ENCODE measurements at places on chromosomes 4 and X. TPM values are rescaled to one million over a fixed set of nuclear protein-coding genes. Genes with fewer than 3 reads are reported as not detected.

Gene ARHGEF6
- 43.4 TPM for total RNA-seq

Gene TADA2B
- 38.5 TPM for total RNA-seq

DNA sequence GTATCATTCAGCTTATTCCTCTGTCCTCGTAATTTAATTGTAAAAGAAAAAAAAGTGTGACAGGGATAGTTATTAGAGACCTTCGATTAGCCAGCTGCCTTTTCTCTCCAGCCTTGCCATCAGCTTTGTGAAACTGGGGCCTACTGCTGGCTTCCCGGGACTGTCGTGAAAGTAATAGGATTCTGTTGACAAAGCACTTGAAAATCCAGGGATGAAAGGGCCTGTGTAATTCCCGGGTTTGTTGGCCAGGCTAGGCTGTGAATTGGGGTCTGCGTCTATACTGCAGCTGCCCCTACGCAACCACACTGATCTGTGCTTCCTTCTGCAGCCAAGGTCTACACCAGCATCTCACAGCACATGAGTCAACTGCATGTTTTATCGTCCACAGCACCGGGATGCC, 120.4 kb upstream of the SCML1 start:
- DNase-seq: no peak

- DNase-seq: peak; percentile 76
Measured at GRCh38 chr4:90071289-90072235, 55.6 kb upstream of the CCSER1 start.

DNA sequence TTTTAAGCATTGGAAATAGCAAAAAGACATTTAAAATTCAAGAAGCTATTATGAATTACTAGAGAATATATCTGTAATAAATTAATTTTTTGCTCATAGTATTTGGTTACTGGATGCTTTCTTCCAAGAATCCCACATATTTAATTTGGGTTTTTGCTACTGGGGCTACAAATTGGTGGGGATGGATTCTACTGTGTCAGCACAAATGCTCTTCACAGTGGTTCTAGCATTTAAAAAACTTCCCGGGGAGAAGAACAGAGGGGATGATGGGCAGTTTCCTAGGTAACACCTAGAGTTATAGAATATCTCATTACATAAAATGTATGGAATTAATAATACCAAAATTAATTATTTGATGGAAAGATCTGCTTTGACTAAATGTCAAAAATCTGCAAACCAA, 68.9 kb upstream of the PRPS2 start:
- no peak for DNase-seq

DNA sequence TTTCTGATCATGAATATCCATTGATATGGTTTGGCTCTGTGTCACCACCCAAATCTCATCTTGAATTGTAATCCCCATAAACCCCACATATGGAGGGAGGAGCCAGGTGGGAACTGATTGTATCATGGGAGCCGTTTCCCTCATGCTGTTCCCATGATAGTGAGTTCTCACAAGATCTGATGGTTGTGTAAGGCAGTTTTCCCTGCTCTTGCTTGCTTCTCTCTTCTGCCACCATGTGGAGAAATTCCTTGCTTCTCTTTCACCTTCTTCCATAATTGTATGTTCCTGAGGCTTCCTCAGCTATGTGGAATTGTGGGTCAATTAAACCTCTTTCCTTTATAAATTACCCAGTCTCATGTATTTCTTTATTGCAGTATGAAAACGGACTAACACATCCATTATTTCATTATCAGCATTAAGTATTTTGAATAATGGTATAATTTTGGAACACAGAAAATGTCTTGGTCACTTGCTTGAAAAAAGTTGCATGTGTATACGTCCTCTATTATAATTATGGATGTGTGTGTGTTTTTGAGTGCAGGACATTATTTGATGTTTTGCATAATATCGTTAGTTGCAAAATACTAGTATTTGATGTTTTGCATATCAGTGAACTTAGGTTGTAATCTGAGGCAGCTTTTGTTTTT, 334.6 kb downstream of the PCDH10 start:
- no peak for DNase-seq

DNA sequence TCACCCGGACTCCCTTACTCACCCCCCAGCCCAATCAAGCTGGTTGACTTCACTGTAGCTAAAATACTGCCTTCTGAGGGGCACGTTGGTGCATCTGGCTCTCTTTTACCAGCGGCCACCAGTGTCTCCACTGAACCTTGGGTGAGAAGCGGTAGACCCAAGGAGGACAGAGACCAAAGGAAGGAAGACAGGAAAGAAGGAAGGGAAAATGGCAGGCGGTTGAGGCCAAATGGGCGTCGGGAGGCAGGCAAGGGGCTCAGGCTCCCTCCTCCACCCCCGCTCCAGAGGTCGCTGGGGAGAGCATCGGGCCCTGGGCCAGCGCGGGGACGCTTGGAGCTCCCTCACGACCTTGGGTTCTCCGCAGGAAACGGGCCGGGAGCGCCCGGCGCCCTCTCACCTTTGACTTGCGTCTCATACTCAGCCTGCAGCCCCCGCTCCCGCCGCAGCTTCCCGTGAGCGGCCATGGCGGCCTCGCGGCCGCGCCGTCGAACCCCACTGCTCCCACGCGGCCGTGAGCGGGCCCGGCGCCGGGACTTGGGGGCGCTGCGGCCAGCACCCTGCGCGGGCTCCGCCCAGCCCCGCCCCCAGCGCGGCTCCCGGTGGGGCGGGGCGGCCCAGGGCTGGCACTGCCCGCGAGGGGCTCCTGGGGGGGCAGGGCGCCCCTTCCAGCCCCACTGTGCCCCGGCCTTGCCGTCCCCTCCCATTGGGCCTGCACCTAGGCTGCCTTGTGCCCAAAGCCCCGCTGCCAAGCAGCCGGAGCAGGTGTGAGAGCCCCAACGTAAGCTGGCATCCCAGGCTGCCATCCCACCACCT, at the start of gene ARHGAP4:
Gene ARHGAP4 (minus strand): TSS at position 526 of the 813 bp plus-strand sequence. CDS start 62 bp downstream, at position 464.
- DNase-seq: peak; percentile 70

GRCh38 chr4:154503598-154503997, 12.0 kb upstream of the DCHS2 start:
- DNase-seq: peak; percentile 35

DNA sequence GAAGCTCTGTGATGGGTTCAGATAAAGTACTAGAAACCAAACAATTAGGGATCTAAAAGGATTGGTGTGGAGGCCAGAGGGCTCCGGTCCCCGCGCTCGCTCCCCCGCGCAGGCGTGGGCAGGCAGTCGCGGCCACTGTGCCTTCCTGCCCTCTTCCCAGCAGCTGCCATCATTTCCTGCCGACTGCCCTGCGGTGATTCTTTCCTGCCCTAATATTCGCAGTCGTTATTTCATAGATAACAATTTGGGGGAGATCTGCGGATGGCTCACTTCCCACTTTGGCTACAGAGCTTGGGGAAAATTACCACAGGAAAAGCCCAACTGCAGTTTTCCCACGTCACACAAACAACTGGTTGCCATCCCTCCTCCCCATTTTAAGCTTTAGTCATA, 2.2 kb downstream of the GRIA2 start:
- no peak for DNase-seq
